ENCODE measurements at places on chromosomes 3 and 15.

DNA sequence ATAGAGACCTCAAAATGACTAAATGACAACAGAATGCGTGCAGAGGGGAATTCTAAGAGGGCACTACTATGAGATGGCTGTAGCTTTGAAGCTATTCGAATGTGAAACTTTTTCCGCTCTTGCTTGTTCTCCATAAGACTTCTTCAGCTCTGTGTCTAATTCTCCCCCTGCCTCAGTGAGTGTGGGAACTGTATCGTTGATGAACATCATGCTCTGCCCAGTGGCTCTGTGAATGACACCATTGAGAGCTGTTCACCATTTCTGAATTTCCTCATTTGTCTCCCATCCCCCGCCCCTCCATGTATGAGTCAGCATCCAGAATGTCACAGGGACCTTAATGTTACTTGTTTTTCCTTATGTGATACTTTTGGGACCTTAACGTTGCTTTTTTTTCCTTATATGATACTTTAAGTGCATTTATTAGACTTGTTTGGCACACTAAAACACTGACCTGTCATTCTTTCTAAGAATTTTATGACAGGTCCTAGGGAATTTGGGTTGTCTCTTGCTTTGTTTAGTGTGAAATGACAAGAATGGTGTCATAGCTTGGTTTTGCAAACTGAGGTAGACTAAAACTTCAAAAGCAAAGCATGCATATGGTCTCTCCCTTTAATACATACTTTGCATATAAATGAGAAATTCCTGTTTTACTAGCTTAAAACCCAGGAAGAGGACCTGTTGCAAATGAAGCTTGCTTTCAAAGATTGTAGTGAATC lies 99.6 kb downstream of the FNDC3B start:
- peak; percentile 38 for DNase-seq

DNA sequence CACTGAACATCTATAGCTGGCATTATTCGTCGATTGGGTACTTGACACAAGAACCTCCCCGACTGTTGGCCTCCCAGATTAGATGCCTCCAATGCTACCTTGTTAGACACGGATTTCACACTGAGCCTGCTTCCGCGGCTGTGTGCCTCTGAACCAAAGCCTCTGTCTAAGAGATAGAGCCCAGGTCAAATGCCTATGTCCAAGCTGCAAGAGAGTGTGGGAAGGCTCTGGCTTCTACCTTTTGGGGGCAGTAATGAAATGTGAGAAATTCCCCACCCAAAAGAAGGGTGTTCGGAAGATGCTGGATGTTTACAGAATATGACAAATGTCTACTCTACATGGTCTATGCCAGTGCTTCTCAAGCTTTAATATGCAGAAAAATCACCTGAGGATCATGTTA lies 2.0 kb upstream of the RPUSD2 start:
- no peak for DNase-seq

GRCh38 chr15:90315278-90315982 lies 36.7 kb upstream of the ZNF774 start:
- DNase-seq: no peak

DNA sequence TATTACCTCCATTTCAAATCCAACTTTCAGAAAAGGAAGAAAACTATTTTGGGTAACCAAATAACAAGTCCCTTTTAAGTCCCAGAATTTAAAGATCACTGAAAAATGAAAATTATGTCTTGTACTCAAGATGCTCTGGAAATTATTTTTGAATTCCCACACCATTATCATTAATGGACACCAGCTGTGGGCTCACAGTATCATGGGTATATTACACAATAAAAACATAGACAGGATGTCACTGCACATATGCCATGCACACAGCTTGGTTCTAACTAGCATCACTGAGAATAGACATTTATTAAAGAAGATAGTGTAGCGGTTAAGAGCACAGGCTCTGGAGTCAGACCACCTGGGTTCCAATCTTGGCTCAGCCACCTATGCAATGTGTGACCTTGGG lies 130.4 kb downstream of the FRMD5 start:
- DNase-seq: no peak

GRCh38 chr3:161691677-161692076 lies 195.1 kb downstream of the OTOL1 start:
- no peak for DNase-seq

DNA sequence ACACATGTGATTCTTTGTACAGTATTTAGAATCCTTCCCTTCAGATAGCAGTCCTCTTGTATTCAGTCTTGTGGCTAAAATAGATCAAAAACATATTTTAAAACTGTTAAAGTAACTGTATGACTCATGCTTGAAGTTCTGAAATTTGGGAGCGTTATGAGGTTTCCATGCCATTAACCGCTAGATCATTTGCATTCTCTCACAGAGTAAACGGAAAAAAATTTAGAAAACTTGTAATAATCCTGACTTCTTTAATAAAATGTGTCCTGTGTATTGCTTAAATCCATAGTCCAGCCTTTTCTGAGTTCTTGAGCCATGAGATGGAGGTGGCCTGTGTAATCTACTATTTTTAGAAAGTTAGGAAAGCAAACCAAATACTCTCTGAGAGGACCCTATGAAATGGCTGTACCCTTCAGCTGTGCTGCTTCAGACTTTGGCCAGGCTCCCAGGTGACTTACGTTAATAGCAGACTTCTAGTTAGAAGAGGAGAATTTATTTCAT lies 33.8 kb downstream of the MBNL1 start:
- no peak for DNase-seq
